ENCODE measurements at places on chromosomes 7 and 10. TPM values are rescaled to one million over a fixed set of nuclear protein-coding genes. Genes with fewer than 3 reads are reported as not detected.

GRCh38 chr7:73850781-73851207 is 8.5 kb upstream of the METTL27 start:
- DNase-seq: no peak

GRCh38 chr7:3107889-3108570 is 64.4 kb upstream of the CARD11 start:
- no peak for DNase-seq

- DNase-seq: no peak
Observed at GRCh38 chr10:122931088-122931906, 20.9 kb downstream of the FAM24A start.

- DNase-seq: no peak
Observed at GRCh38 chr10:33416209-33416608, 81.7 kb upstream of the NRP1 start.

DNA sequence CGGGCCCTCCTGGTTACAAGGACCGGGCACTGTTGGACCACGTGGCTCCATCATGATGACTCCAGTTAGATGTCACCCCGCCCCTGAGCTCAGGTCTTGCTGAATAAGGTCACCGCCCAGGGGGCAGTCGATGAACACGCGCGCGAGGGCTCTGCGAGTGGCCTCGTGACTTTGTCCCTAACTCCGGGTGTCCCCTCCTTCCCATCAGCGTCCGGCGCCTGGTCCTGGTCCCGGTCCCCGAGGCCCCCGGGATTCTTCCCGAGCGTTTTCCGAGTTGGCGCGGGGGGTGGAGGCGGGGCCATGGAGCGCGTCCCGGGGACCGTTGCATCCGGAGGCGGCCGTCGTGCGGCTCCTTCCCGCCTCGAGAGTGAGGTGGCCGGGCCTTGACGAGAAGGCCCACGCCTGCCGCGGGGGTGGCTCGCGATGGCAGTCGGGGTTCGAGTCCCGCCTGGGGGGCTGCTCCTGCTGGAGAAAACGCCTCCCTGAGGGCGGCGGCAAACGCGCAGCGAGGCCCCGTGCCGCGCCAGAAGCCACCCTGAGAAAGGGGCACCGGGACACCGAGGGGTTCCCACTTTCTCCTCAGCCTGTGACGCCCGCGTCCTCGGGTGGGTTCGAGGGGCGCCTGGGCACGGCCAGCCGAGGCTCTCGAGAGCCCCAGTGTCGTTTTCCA is 569 bp upstream of the NPTX2 start:
- DNase-seq: no peak

GRCh38 chr7:128035712-128036111 is 4.5 kb upstream of the LRRC4 start:
- no peak for DNase-seq

DNA sequence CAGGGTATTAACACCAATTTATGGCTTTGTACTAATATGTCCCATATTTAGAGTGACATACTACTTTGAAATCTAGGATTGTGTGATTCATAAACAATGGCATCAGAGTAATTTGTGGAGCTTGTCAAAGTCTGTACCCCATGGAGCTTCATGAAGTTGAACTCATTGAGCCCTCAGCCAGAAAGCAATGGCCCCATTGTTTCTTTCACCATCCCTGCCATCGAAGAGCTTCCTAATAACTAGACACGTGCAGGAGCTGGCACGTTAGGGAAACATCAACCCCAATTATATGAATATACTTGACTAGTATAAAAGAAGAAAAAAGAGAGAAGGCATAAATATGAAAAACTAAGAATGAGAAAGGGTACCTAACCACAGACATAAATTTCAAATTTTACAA is 206.6 kb downstream of the CXCL12 start:
- DNase-seq: no peak

- DNase-seq: no peak
Observed at GRCh38 chr10:7085913-7086589, 324.8 kb downstream of the SFMBT2 start.

DNA sequence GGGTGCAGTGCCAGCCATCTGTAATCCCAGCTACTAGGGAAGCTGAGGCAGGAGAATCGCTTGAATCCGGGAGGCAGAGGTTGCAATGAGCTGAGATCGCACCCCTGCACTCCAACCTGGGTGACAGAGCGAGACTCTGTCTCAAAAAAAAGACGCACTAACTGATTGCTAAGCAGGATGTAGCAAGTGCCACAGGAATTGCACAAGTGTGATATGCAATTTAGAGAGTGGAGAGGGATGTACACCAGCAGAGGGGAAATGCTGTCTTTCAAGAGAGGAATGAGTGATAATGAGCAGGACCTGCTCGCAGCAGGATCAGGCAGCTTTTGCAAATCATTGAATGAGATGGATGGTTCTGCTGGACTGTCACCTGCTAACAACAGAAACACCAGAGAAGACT is 13.3 kb upstream of the SLC16A12 start:
- DNase-seq: no peak

- no peak for DNase-seq
Observed at GRCh38 chr10:3623746-3624145, 161.3 kb downstream of the KLF6 start.

DNA sequence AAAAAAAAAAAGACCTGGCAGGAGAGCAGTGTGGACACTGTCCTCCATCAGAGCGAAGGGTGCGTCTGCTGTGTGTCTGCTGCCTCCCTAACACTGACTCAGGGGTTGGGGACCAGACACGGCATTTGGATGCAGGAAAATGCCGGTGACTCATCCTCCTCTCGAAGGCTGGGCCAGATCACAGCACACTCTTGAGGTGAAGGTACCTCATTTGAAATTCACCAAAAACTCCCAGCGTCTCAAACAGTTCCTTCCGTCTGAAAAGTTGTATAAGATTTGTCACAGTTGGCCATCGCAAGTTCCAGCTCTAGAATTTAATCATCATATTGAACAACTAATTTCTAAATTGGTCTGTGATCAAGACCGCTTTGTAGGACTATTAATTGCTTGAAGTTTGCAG is 118.1 kb upstream of the LYZL2 start:
- no peak for DNase-seq

GRCh38 chr7:128263420-128263819 is 22.3 kb downstream of the LEP start:
- DNase-seq: no peak

GRCh38 chr7:50394315-50394714 is 55.8 kb downstream of the FIGNL1 start:
- DNase-seq: no peak

Gene SLC29A4
- total RNA-seq: 2.9 TPM

Gene ARL5B
- total RNA-seq: 7.8 TPM

Gene UCN3
- total RNA-seq: not detected

Gene HELLS
- total RNA-seq: 2.4 TPM

Gene NUTM2E
- total RNA-seq: 0.19 TPM

Gene HIPK2
- total RNA-seq: 131 TPM

Gene ATP6V0A4
- not detected for total RNA-seq

Gene MYOF
- 15.6 TPM for total RNA-seq

Gene JAKMIP3
- 1.6 TPM for total RNA-seq

Gene SPDYE9
- total RNA-seq: not detected

Data from right cardiac atrium (tissue), 5 donors.